ENCODE measurements at places on chromosomes 2 and 18. TPM values are rescaled to one million over a fixed set of nuclear protein-coding genes. Genes with fewer than 3 reads are reported as not detected.

DNA sequence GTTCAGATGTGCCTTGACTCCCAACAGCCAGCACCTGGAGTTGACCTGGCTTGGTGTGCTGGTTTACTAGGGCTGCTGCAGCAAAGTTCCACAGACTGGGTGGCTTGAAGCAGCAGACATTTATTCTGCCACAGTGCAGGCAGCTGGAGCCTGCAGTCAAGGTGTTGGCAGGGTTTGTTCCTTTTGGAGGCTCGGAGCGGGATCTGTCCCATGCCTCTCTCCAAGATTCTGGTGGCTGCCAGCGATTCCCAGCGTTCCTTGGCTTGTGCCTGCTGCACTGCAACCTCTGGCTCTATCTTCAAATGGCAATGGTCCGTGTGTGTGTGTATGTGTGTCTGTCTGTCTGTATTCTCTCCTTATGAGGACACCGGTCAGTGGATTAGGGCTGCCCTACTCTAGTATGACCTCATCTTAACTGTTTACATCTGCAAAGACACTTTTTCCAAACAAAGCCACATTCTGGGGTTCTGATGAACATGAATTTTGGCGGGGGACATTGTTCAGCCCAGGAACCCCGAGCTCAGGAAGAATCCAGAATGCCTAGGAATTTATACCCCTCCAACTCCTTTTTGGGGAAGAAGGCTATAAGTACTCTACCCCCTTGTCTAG is 44.7 kb upstream of the TMEM131 start:
- no peak overlapping the region for H3K27ac ChIP-seq
- no peaks in the 10 kb centered on the region for H3K36me3 ChIP-seq
- DNase-seq: no peak
- H3K4me3 ChIP-seq: no peak overlapping the region
- H3K4me1 ChIP-seq: no peaks in the 10 kb centered on the region
- no peaks in the 10 kb centered on the region for H3K27me3 ChIP-seq

DNA sequence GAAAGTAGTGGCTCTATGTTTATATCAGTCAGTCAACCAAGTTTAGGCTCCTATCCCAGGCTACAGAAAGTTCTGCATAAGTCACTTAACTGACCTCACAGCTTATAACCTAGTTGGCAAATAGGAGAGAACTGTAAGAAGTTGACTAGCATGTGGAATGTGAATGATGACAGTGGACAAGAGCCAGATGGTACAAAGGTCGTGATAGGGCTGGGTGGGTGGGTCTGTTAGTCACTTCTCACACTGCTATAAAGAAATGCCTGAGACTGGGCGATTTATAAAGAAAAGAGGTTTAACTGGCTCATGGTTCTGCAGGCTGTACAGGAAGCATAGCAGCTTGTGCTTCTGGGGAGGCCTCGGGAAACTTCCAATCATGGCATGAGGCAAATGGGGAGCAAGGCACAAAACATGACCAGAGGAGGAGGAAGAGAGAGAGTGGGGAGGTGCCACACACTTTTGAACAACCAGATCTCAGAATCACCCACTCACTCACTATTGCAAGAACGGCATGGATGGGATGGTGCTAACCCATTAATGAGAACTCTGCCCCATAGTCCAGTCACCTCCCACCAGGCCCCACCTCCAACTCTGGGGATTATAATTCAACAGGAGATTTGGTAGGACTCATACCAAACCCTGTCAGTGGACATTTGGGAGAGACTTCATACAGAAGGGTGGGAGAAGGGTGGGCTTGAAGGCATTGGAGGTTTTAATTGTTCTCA is 68.8 kb downstream of the LTBP1 start:
- no peaks in the 10 kb centered on the region for H3K36me3 ChIP-seq
- H3K4me3 ChIP-seq: no peak overlapping the region
- no peak for DNase-seq
- H3K27ac ChIP-seq: no peak overlapping the region
- H3K27me3 ChIP-seq: no peaks in the 10 kb centered on the region

DNA sequence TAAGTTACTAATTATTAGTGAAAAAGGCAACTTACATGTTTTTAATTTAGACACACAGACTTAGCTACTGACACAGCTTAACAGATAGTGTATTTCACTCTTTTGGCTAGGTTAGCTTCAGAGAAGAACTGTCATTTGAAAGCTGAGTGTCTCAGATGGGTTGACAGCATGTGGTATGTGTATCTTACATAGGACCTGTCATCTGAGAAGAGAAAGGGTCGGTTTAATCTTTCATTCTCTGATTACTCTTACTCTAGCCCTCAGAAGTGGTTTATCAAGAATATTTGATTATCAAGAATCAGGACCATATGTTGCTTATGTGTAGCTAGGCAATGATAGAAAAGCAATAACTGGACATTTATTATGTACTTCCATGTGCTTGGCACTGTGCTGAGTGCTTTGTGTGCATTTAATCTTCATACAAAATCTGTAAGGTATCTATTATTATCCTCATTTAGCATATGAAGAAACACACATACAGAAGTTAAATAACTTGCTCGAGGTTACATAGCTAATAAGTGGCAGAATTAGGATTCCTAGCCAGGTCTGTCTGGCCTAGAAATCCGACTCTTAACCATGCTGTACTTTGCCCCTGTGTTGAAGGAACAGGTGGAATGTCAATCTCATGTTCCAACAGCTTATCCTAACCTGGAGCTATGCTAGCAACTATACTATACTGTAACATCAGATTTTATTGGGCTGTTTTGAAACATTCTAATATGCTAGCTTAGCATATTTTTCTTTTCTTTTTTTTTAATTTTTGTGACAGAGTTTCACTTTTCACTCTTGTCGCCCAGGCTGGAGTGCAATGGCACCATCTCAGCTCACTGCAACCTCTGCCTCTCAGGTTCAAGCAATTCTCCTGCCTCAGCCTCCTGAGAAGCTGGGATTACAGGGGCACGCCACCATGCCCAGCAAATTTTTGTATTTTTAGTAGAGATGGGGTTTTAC is 28.4 kb downstream of the CFLAR start:
- H3K27ac ChIP-seq: no peak overlapping the region
- H3K4me1 ChIP-seq: peaks cover 14% of the 10 kb centered on the region
- DNase-seq: no peak
- H3K4me3 ChIP-seq: no peak overlapping the region
- H3K36me3 ChIP-seq: no peaks in the 10 kb centered on the region

Gene RGPD3
- total RNA-seq: 0.15 TPM

Gene SLC30A3
- 20.5 TPM for total RNA-seq
